Activated T-cell treated with anti-CD3 and anti-CD28 coated beads for 4 hours (primary cell): ENCODE measurements at places on chromosomes 1 and 21.

DNA sequence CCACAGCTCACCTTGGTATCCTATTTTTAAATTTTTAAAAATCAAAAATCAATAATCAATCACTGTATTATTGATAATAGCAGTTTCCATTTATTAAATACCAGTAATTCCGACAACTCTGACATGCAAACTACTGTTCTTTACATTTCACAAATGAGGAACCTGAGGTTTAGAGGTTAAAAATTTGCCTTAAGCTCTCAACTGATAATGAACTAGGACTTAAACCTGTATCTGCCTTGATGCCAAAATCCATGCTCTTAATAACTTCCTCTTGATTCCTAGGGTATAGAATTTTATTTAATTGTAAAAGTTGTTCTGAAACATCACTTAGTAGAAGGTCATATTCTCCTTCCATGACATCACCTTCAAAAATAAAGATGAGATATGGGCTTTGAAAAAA, 5.6 kb downstream of the ARHGAP29 start:
- no peak for DNase-seq

DNA sequence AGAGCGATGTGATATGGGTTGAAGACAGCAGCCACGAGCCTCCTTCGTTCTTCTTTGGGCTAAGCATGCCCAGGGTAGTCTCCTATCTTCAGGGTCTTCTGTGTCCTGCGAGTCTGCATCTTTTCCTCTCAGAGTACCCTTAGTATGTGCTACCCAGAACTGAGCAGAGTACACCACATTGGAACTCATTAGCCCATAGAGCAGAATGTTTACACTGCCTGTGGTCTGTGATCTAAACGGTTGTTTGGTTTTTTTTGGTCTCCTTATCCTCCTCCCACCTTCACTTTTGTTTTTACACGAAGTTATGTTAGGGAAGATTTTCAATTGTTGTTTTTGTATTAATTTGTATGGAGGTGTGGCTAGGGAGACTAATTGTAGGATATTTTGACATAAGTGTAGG, 126.4 kb downstream of the NEK7 start:
- DNase-seq = no peak

DNA sequence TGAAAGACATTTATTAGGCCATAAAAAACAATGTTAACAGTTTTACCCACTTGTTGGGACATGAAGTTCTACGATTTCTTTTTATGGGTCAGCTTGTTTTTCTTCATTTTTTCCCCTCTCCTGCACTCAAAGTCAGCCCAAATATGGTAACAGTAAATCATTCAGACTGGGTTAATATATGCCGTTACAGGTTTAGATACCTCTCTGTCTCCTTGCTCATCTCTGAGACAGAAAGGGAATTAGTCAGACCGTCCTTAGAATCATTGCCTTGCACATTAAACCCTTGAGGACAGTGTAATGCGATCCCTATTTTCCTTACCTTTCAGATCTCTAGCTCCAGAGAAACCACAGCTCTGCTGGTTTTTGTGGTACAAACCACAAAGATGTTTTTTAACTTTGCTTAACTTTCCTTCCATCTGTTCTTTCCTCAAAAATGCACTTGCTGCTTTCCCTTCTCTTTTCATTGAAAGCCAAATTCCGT, 613.3 kb downstream of the PLPP3 start:
- no peak for DNase-seq

- no peak for DNase-seq
These were observed 24.4 kb upstream of the RGS5 start for GRCh38 chr1:163227126-163227525.

DNA sequence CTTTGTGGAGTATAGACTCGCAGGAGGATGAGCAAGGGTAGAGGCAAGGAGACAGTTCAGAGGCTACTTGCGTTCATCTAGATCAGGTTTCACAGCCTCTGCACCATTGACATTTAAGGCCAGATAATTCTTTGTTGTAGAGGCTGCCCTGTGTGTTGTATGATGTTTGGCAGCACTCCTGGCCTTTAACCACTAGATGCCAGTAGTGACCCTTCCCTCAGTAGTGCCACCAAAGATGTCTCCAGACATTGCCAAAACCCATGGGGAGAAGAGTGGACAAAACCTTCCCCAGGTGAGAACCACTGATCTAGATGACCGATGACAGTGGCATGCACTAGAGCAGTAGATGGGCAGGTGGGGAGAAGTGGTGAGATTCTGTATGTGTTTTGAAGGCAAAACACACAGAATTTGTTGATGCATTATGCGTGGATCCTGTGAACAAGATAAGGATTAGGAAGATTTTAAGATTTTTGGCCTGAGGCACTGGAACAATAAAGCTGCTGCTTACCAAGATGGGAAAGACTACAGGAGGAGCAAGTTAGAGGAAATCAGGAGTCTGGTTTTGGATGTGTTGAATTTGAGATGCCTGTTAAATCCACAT, 9.9 kb upstream of the COG2 start:
- no peak for DNase-seq

DNA sequence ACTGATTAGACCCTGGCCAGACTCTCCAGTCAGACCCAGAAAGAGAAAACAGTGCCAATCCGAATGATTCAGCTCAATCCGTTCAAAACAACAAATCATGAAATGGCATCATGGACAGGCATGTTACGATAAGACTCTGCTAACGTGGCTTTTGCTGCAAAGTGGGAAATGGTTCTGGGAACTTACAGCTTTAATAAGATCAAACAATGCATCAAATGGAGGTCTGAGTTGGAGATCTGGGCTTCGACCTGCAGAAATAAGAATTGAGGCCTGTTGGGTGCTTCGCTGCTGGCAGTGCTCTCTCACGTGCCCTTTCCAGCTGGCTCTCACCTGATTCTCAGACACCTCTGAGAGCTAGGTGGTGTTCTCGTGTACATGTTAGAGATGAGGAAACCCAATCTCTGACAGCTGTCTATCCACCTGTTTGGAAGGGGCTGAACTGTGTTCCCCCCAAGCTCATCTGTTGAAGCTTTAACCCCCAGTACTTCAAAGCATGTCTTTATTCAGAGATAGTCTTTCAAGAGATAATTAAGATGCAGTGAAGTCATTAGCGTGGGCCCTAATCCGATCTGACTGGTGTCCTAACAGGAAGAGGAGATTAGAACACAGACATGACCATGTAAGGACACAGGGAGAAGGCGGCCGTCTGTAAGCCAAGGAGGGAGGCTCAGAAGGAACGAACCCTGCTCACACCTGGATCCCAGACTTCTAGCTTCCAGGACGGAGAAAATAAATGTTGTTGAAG, 45.5 kb upstream of the ETS2 start:
- DNase-seq = no peak

GRCh38 chr1:239803781-239804180, 287.9 kb upstream of the FMN2 start:
- DNase-seq = no peak

GRCh38 chr1:8631163-8631562, 186.3 kb downstream of the RERE start:
- DNase-seq = no peak

- no peak for DNase-seq
These were observed 48.9 kb downstream of the GORAB start for GRCh38 chr1:170580636-170581440.

GRCh38 chr1:174744886-174745285, 254.9 kb upstream of the CACYBP start:
- no peak for DNase-seq

DNA sequence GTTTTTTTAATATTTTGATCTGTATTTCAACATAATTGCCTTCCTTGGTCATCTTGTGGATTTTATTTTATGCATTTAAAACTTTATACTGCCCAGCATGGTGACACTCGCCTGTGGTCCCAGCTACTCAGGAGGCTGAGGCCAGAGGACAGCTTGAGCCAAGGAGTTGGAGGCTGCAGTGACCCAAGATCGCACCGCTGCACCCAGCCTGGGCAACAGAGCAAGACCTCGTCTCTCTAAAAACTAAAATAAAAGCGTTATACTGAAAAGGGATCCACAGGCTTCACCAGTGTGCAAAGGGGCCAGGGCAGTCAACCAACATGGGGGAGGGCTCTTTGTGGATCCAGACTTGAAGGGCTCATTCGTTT, 1.4 kb downstream of the NID1 start:
- DNase-seq = no peak

DNA sequence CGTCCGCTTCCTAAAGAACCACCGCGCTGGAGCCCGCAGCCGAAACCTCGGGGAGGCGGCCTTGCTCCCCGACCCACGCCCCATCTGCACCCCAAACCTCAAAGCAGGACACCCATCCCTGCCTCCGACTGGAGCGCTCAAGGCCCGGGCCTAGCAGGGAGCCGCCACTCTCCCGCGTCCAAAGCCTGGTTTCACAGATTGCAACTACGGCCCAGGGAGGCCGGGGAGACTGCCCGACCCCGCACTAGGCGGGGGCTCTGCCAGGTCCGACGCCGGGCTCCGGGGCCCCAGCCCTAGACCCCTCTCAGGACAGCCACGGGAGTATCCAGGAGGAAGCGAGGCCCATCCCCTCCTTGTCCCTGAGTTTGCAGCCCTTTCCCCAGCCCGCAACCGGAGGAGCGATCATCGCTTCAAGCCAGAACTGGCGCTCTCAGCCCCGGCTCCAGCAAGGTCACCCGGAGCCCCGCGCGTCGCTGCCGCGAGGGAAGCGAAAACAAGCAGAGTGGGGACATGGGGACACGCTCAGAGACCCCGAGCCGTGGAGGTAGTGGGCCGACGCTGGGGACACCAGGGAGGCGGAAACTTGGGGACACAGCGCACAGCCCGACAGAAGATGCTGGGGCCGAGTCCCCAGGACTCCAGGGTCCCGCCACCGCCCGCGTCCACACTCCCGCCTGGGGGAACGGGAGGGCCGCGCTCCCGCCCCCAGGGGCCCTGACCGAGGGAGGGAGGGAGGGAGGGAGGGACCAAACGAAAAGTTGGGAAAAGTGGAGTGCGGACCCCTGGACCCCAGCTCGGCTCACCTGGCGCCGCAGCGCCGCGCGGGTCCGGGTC, 433 bp downstream of the TMEM200B start:
- DNase-seq = no peak

DNA sequence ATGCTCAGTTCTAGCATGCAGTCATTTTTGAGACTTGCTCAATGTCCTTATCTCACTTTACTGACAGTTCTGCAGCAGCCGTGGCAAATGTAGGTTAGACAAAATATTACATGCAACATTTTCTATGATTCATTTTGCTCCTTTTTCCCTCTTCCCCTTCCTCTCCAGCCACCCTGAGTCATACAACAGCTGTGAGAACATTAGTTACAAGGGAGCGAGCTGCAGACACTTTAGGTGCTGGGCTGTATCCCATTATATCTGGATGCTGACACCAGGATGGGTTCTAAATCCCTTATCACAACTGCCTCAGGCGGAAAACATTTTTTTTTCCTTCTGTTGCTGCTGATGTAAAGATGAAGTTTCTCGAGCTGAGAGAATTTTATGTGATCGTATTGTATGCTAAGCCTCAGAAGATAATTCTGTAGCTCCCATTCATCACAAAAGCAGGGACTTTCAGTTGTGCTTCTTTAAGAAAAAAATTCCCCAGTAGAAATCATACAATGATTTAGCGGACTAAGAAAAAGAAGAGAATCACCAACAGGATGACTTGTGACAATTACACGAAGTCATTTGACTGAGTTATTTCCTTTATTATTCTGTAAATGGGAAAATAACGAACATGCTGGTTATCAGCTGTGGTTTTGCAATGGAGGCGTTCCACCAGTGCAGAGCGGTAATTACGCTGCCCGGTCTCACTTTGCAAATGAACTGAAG, 345.0 kb downstream of the DISC1 start:
- no peak for DNase-seq

DNA sequence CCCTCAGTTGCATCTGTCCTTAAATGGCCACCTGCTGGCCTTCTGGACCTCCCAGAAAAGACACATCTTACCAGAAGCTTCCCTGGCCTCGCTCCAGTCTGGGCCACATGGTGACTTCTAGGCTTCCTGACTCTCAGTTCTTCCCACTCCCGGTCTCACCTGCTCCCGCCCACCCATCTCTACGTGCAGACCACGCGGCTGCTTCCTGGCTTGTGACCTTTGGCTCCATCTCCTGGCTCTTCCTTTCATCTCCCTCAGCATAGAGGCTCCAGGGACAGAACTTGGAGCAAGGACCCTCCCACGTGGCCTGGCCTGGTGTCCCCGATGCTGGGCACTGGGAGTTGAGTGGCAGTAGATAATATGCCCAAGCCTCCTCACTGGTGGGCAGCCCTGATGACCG, 124.9 kb upstream of the IRF2BP2 start:
- no peak for DNase-seq

DNA sequence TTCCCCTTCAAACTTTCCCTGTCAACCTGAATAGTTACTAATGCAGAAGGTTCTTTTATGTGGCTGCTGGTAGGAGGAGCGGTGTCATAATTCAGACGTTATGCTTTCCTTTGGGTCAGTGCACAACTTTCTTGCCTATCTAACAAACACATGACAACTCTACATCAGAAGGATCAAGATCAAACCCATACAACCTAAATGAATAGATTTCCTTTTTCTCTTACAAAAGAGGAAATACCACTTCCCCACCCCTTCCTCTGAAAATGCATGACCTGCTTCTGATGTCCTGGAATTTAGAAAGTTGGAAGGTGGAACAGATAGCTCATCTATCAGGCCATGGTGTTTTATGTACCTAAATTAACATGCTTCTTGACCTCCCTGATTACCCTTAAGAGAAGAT, 75.7 kb upstream of the ADGRL4 start:
- no peak for DNase-seq

GRCh38 chr1:40532062-40532389, 589 bp downstream of the ZNF684 start:
- DNase-seq = no peak

GRCh38 chr1:29684141-29684540, 447.8 kb downstream of the PTPRU start:
- no peak for DNase-seq

DNA sequence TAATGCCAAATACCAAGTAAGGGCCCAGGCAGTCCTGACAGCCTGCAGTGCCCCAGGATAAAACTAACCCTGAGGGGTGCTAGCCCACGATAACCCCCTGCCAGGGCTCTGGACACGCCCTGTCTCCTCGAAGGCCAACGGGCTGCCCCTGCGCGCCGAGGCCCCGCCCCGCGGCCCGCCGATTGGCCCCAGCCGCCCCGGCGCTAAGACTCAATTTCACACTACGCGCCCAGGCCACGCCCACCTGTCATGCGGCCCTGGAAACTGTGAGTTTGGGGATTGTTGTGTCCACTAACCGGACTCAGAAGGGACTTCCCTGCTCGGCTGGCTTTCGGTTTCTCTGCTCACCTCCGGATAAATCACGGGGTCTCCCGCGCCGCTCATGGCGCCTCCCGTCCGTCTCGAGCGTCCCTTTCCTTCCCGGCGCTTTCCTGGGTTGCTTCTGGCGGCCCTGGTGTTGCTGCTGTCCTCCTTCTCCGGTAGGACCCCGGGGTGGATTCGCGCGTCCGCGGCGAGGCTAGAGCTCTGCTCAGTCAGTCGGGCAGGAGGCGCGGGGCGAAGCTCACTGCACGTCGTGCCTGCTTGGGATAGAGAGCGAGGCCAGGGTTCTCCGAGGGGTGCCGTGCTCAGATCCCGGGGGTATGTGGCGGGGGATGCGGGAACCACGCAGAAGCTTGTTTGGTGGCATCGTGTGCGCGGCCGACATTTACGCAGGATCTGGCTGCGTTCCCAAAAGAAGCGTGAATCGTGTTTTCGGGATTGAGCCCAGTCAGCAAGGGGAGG, at the start of gene CR1L:
CR1L (plus strand) TSS at position 282 of the 783 bp plus-strand sequence; CDS start at position 383, 101 bp downstream.
- DNase-seq = peak; percentile 44

- DNase-seq = no peak
These were observed 33.9 kb upstream of the IPO9 start for GRCh38 chr1:201795066-201795465.
